ENCODE measurements at places on chromosomes 2 and 18.

GRCh38 chr2:184463102-184463865 is 135.0 kb upstream of the ZNF804A start:
- no peak for DNase-seq

DNA sequence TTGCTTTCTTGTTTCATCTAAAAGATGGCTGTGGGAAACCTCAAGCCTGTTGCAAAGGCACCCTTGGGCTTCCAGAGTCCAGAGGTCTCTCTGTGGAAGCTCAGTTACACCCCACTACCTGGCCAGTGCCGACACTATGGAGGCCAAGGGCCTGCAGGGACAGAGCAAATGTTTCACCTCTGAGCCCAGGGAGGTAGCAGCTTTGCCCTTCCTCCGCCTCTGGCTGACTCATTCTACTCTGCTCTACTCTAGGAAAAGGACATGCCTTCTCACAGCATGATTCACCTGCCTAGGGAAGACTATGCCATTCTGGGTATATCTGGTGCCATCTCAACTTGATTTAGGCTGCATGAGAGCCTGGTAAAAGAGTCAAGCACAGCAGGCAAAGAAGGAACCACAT is 12.2 kb downstream of the MYOM1 start:
- no peak for DNase-seq

- no peak for DNase-seq
These were observed 52.8 kb upstream of the OTOF start for GRCh38 chr2:26530696-26531095.

GRCh38 chr18:49249521-49249920 is 210.9 kb downstream of the DYM start:
- peak; percentile 68 for DNase-seq

- no peak for DNase-seq
These were observed 998.4 kb downstream of the SOCS6 start for GRCh38 chr18:71287268-71287667.

- no peak for DNase-seq
These were observed 191.9 kb downstream of the RND3 start for GRCh38 chr2:150295544-150295943.

- no peak for DNase-seq
These were observed 117.4 kb upstream of the ID2 start for GRCh38 chr2:8564475-8564874.

GRCh38 chr2:96687266-96687665 is 44.7 kb downstream of the FER1L5 start:
- no peak for DNase-seq

DNA sequence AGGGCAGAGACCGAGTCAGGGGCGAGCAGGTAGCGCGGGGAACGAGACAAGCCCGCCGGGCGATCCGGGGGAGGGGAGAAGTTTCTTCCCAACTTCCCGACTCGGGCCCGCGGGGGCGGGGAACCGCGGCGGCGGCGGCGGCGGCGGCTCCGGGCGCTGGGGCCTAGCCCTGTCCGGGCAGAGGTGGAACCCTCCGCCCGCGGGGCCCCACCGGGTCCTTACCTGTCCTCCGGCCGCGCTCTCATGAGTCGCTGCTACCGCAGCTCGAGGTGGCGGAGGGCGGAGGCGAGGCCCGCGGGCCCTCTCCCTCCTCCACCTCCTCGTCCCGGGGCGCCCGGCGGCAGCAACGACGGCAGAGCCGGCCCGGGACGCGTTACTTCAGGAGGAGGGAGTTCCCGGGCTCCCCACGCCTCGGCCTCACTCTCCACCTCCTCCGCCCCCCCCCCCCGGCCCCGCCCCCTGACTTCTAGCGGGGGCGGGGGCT is at the start of gene YES1:
Gene YES1 (minus strand): TSS at position 351 of the 484 bp plus-strand sequence. CDS start 55,415 bp downstream, outside the sequence.
- DNase-seq, result peak; percentile 44

DNA sequence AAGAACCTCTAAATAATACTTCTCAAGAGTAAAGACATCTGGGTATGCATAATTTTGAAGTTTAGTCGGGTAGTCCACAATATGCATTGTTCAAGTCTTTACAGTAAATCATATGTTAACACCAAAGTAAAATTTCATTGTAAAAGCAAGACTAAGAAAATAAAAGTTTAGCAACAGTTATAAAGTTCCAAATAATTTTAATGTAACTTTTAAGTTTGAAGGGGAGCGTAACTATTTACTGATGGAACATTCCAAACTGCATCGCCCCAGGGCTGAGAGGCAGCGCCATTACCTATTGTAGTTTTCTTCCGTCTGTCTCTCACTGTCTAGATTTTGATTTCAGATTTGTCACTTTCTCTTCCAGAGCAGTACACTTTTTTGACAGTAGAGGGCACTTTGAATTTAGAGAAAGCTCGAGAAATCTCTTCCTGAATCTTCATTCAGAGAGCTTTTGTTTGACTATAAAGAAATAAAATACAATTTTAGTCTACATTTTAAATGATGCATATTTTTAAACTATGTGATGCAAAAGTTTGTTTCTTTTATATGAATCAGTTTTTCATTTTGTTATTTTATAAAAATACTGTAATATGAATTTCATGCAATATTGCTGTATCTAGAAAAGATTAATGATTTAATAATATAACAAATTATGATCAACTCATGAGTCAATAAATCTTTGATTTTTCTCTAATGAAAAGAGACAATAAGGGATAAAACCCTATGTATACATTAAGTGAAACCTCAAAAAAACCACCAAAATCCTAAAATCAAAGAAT is 389.8 kb downstream of the FIGN start:
- DNase-seq, result no peak

DNA sequence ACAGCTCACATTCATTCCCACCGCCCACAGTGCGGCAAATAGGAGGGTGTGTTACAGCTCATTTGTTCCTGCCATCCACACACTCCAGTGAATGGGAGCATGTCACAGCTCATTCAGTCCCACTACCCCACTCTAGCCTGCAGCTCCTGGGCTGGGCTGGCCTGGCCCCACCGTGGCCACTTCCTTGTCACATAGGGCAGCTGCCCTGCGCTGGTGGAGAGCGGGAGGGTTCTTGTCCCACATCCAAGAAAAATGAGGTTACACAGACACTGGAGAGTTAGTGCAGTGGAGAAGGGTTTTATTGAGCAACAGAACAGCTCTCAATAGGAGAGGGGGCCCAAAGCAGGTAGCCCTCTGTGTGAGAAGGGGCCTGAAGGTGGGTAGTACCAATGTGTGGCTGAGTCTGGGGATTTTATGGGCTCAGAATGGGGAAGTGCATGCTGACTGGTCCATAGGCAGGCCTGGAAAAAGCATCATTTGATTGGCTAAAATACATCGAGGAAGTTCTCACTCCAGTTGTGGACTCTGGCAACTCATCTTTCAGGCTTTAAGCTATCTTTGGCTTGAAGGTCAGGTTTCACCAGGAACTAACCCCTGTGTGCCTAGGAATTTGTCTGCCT is 249.7 kb downstream of the ETAA1 start:
- DNase-seq, result no peak

- no peak for DNase-seq
These were observed 734 bp downstream of the KCNG2 start for GRCh38 chr18:79798346-79798998.

DNA sequence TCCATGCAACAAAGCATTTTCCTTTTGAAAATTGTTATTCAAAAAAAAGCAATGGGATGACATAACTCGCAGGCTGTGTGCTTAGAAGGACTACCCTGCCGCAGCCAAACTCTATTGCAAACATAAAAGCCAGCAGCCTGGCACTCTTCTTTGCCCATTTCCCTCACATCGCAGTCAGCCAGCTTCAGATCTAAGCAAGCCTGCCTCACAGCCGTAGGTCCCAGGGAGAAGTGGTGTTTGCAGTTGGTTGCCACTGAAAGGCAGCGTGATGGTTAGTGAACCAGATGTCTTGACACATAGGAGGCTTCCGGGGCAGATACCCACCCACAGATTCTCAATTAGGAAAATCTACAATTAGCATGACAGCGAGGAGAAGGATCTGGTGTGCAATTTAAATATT is 655.2 kb downstream of the RNF144A start:
- DNase-seq, result no peak

DNA sequence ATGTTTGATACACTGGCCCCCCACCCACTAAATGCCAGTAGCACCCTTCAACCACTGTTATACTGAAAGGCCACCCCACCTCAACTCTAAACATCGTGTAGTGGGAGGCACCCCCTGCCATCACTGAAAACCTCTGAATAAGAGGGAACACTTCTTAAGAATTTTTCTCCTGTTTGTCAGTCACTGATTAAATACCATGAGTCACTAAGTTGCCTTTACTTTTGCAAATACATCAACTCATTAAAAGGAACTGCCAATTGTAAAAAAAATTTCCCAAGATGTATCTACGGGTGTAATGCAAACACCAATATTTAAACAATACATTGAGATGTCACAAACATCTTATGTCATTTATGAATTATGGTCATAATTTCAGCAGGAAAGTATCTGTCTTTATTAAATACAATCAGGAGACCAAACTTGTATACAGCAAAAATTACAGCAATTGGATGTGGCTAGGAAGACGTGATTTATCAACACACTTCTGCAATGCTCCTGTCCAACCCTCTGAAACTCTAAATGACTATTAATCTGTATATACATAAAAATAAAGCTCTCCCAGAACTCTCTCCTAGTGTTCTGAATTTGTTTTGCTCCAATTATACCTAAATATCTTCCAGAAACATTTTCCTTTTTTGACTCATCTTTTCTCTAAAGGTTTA is 144.1 kb upstream of the STK17B start:
- no peak for DNase-seq

Measured in GM04504 (cell line).